ENCODE measurements at places on chromosomes 5 and 9.

DNA sequence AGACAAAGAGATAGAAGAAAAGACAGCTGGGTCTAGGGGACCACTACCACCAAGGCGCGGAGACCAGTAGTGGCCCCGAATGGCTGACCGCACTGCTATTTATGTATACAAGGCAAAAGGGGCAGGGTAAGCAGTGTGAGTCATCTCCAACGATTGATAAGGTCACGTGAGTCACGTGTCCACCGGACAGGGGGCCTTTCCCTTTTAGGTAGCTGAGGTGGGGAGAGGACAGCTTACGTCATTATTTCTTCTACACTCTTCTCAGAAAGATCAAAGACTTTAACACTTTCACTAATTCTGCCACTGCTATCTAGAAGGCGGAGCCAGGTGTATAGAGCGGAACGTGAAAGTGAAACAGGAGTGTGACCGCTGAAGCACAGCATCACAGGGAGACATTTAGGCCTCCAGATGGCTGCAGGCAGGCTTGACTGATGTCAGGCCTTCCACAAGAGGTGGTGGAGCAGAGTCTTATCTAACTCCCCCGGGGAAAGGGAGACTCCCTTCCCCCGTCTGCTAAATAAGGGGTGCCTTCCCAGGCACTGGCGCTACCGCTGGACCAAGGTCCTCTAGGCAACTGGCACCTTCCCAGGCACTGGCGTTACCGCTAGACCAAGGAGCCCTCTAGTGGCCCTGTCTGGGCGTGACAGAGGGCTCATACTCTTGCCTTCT is 6.1 kb upstream of the PRR16 start:
- DNase-seq: peak; percentile 84

GRCh38 chr5:122492675-122493074 is 180.6 kb downstream of the SNCAIP start:
- no peak for DNase-seq

- no peak for DNase-seq
Measured at GRCh38 chr9:108780942-108781734, 74.6 kb downstream of the ACTL7B start.

GRCh38 chr5:146221234-146221633 is 17.8 kb downstream of the RBM27 start:
- no peak for DNase-seq

GRCh38 chr5:107985144-107985543 is 314.4 kb upstream of the EFNA5 start:
- DNase-seq: no peak

- no peak for DNase-seq
Measured at GRCh38 chr5:57754616-57755015, 272.0 kb upstream of the ACTBL2 start.

GRCh38 chr5:168833936-168834335 is 254.8 kb upstream of the PANK3 start:
- DNase-seq: no peak
